Right hindlimb (tissue), 1 donor: ENCODE measurements at places on chromosomes 12 and 14.

DNA sequence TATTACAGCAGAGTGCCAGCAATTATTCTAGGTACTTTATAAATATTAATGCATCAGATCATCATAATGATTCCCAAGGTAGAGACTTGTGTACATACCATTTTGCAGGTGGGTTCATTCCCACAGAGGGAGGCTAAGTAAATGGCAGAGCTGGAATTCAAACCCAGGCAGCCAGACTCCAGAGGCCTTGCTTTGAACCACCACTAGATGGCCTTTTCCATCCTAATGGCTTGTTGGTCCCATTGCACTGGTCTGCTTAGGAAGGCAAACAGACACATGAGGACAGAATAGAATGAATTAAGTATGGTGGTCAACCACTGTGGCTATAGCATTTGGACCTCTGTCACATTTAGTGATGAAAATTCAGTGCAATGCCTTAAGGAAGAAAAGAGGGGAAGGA, 158.7 kb downstream of the METTL25 start:
- DNase-seq, result no peak

DNA sequence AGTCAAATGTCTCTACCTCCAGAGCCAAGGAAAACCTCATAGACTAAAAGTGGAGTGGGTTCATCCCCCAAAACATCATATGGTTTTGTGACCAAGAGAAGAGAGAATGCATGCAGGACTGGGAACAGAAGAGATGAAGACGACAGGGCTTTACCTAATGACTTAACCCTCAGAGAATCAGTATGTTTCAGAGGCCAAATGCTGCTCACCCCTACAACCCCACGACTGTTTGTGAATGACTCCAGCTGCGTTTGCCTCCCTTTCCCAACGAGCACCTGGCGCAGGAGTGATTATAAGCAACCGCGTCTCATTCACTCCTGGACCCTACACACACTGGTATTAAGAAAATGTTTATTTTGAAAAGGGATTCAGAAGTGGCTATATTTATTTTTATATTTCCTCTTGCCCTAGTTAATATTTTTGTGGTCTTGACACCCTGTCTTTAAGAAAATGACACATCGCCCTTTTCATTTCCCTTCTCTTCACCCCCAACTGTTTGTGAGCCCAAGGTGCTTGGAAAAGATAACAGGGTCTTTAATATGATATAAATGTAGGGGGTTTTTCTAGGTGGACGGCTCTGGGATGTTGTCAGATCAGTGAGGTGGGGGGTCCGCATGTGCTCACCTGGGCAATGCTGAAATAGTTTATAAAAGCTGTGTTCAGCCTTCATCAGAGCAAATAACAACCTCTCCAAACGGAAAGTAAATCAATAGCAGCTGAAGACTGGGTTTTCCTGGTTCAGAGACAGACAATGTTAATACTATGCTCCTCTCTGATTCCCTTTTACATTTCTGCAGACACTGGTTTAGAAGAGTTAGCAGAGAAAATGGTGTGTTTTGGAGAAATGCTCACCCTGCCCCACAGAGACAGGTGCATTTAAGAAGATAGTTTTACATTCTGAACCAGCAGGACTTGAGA, 77.7 kb downstream of the SLC15A4 start:
- no peak for DNase-seq

GRCh38 chr14:23024612-23025075, 10.1 kb downstream of the PSMB5 start:
- no peak for DNase-seq

- DNase-seq, result no peak
These were observed 18.5 kb downstream of the ZBTB42 start for GRCh38 chr14:104819361-104819781.

DNA sequence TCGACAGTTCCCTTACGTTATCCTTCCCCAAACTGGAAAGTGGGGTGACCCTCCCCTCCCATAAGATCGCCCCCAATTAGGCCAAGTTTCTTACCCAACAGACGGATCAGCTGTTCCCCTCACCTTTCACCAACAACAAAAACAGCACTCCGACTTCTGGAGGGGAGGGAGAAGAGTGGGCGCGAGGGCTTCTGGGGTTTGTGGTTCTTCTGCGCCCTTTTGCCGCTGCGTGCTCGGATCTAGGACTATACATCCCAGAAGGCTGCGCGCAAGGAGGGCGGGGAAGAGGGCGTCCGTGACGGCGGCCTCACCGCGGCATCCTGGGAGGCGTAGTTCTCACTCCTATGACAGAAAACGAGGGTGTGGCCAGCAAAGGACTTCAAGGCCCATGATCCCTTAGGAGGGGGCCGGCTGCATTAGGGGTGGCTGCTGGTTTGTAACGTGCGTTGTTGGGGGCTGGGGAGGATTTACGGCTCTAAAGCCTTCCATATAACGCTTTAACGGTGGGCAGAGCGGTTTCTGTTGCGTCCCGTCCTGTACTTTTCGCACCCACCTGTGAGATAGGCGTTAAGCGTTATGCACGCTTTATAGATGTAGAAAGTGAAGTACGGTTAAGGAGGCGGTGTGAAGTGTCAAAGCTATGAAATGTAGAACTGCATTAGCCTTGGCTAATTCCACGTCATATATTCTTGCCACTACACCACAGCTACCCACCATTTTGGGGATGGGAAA, at the start of gene CALCOCO1:
Gene CALCOCO1 (minus strand): TSS at position 143 of the 732 bp plus-strand sequence. CDS start 2,210 bp downstream, outside the sequence.
- peak; percentile 99 for DNase-seq

DNA sequence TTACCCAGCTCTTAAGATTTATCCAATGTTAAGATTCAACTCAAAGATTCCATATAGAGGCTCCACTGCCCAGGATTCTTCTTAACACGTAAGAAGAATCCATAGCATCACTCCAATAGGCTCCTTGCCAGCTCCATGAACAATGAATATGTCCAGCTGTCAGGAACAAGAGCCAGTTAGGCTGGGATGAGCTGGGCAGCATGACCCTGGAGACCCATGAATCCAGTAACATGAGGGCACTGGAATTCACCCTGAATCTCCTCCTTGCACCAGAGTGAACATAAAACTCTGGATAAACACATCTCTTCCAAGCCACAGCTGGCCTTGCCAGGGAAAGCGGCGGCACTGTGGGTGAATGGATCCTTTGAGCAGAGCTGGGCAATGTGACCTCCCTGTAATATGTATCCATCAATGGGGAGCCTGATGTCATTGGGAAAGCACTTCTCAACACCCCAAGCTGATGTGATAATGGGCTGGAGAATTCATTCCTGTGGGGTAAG, 24.4 kb upstream of the TC2N start:
- peak; percentile 83 for DNase-seq

DNA sequence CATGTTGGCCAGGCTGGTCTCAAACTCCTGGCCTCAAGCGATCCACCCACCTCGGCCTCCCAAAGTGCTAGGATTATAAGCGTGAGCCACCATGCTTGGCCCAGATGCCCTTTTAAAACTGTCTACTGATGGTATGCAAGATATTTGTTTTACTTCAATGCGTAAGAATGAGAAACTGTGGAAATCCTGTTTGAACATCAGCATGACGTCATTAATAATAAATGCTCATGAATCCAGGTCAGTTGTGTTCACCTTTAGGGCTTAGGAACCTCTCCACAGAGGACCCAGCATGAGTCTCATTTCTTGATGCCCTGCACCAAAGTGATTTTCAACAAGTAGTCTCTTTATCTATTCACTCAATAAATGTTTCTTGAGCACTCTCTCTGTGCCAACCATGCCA, 34.5 kb upstream of the FOS start:
- no peak for DNase-seq

DNA sequence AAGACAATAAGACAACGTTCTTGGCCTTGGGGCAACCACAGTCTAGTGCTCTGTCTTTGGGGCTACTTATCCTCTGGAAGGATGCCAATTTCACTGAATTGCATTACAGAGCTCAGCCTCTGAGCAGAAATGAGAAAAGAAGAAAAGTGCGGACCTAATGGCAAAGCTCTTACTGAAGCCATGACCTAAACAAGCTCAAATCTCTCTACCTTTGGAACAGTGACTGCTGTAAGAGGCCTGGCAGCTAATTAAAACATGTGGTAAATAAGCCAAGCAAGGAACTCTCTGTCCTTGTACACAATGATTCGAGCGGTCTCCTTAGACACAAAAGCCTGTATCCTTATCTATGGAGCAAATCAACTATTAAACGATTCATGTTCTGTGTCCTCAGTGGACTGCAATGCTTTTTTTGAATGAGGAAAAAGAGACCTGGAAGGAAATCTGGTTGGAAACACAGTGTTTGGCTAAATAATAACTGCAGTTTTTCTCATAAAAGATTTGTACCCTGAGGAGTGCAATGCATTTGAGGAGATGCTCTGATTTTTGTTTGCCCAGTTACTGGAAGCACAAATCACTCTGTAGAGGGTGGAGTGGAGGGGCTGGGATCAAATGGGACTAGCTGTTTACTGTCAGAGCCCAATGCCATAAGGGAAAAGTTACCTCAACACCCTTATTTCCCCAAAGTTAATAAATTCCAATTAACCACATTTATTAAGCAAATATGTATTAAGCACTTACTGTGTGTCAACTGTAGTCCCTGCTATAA, 113.9 kb downstream of the NDUFA12 start:
- DNase-seq, result no peak

- DNase-seq, result no peak
These were observed 79.2 kb downstream of the BCL11B start for GRCh38 chr14:99192830-99193229.

DNA sequence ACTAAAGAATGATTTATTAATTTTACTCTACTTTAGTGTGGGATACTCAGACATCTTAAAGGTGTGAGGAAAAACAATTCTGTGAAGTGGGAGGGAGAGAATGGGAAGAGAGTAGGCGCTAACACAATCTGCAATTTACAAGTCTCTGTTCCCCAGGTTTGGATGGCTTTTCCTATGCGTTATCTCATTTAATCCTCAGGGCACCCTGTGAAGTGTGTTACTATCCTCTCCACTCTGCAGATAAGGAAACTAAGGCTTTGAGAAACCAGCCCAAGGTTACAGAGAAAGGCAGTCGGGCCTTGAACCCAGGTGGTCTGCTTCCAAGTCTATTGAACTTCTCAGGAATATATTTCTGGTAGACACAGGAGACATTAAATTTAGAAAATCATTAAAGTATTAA, 36.2 kb upstream of the TUBA1C start:
- DNase-seq, result no peak

GRCh38 chr12:28065374-28065773, 92.8 kb upstream of the PTHLH start:
- no peak for DNase-seq

GRCh38 chr14:48725051-48725734, 861.0 kb downstream of the RPS29 start:
- DNase-seq, result peak; percentile 16

GRCh38 chr12:33825442-33825841, 196.9 kb upstream of the ALG10 start:
- no peak for DNase-seq

DNA sequence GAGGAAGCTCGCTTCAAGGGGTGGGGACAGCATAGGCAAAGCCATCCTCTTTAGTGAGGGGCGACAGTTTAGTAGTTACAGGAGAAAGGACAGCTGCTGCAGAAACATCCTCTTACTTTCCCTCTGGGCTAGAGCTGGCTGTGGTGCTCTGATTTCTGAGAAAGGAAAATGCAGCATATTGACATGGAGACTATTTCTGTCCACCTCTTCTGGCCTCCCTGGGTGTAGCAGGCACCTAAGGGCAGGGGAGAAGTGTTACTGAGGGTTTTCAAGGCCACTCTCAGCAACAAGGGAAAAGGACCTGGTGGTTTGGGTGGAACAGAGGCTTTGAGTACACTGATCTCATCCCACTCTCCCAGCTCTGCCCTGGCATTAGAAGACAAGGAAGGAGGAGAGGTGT, 40.0 kb upstream of the CTDSP2 start:
- no peak for DNase-seq

GRCh38 chr12:113858841-113859386, 107.2 kb downstream of the RBM19 start:
- no peak for DNase-seq

DNA sequence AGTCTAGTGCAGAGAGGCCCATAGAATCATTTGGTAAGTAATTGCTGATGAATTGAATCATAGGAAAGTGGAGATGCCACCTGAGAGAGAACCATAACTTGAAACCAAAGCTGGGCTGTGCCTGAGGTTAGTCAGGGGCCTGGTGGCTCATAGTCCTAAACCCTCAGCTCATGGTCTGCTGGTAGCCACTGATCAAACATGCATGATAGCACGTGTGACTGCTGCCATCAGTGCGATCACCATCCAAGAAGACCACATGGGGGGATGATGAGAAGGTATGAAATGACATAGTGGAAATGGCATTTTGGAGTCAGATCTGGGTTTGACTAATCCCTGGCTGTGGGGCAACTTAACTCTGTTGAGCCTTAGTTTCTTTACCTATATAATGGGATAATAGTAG, 190.5 kb downstream of the CACNA1C start:
- DNase-seq, result no peak

DNA sequence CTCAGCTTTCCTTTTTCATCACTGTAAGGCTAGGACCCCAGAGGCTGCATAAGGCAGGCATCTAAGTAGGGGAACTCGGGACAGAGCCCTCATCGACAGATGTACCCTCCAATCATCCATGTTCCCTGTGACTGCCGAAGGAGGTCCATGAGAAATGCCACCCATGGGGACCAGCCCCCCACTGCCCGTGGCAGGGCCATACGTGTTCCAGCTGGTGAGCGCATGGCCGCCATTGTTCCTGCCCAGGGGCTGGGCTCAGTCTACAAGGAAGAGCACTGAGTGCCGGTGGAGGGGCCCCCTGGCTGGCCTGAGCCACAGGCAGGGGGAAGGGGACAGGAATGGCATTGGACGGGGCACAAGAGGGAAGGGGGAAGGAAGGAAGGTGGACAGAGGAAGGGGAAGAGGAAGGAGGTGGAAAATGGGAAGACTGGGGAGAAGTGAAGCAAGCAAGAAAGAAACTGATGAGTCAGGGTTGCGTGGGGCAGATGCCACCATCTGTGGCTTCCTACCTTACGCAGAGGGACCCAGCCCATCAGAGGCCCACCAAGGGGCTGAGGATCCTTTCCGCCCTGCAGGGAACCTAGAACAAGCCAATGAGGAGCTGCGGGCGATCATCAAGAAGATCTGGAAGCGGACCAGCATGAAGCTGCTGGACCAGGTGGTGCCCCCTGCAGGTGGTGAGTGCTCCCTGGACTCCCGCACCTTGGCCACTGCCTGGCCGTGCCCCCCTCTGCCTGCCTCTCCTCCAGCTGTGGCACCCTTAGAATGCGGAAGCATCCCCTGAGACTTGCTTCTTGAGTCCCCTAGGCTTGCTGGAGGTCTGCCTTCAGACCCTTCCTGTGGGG, 120.6 kb upstream of the FKBP4 start:
- DNase-seq, result no peak

GRCh38 chr12:100199347-100200149, 1.1 kb upstream of the ACTR6 start:
- peak; percentile 62 for DNase-seq
